Daoy (cell line): ENCODE measurements at places on chromosomes 7 and 10. TPM values are rescaled to one million over a fixed set of nuclear protein-coding genes. Genes with fewer than 3 reads are reported as not detected.

DNA sequence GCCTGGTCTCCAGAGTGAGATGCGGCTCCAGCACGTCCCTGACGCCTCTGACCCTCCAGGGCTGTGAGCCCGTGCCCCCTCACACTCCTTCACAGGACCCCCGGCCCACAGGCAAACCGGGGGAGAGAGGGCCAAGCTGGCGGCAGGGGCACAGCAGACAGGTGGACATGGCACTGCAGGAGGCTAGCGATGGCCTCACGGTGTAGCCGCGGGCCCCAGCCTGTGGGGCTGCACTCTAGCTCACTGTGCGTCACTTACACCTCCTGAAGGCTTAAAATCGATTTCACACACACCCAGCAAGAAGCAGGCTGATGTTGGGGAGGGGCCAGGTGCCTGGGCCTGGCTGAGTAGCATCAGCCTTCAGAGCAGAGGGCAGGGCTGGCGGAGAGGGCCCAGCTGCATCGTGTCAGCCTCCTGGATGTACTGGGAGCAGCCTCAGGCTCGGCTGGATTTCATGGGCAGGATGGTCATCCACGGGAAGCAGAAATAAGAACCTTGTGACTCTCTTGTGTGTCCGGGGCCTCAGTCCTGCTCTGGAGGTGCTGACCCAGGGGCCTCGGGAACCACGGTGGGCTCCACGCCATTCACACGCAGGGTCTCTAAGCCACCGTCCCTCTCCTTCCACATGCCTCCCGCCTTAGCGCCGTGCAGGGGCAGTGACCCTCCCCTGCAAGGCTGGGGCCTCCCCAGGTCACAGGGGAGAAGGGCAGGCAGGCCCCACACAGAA lies 19.4 kb upstream of the KNDC1 start:
- DNase-seq = no peak

DNA sequence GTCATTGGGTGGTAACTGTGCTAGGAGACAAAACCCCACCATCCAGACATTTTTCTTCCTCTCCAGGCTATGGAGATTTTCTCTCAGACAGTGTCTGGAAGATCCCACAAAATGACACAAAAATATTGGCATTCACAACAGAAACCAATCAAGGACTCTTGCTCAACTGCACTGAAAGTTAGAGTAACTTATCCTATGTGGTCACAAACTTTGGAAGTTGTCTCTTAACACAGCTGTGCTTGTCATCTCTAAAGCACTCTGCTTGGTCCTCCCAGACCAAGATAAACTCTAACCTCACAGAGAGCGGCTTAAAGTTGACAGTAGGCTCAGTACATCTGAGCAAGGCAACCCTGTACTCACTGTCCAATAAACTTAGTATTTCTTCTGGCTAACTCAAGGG lies 74.9 kb downstream of the AKR1C4 start:
- no peak for DNase-seq

DNA sequence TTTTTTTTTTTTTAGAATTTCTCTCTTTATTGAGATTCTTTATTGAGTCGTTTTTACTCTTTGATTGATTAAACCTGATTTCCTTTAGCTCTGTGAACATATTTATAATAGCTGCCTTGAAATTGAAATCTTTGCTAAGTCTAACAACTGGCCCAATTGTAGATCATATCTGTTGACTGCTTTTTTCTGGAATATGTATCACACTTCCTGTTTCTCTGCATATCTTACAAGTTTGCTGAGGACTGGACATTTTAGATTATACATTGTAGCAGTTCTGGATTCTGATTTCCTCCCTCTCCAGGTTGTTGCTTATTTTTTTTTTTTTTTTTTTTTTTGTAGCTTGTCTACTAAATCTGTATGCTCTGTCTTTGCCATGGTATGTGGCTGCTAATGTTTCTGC lies 56.3 kb downstream of the PRKAR2B start:
- DNase-seq = no peak

GRCh38 chr10:58518775-58519174 lies 6.1 kb downstream of the BICC1 start:
- DNase-seq = peak; percentile 15

DNA sequence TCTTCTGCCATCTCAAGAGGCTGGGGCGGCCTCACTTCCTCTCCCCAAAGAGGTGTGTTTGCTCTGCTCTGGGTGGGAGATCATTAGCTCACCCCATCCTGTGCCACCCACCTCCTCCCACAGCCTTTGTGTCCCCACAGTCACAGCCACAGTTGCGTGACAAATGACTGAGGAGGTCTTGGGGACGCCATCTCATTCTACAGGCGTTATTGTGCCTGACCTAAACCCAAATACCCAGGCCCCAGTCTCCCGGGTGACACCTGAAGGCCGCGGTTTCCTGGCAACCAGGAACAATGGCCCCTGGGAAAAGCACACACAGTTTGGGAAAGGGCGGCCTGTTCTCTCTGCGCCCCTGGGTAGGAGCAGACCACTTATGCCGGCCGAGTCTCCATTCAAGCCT lies 51.6 kb downstream of the SLIT1 start:
- DNase-seq = no peak

DNA sequence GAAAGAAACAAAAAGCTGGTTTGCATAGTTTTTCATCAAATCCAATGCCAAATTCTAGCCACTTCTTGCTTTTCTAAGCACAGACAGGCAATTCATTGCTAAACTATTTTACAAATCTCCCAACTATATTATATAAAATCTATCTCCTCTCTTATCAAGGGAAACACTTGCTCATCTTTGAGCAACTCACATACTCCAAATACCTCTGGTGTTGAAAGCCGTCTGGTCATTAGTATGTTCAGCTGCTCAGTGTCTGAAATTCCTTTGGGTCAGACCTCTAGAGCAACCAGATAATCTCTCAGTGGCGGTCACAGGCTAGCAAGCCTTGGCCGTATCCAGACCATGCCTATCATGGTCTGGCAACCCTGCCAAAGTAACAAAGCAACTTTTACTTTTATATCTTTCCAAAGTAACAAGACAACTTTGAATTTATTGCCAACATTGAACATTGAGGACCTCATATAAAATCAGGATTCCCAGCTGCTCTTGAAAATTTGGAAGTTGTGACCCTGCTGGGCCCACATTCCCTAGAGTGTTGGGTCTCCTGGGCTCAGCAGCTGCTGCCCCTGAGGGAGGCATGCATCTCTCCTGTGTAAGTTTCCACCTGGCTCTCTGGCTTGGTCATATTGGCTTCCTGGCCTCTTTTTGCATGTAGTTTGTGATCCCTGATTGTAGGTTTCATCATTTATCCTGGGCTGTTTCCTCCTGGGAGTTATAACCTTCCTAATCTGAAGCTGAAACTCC lies 56.8 kb upstream of the LANCL2 start:
- DNase-seq = peak; percentile 19

GRCh38 chr10:73414230-73414945 lies 530 bp upstream of the ANXA7 start:
- DNase-seq = no peak

- DNase-seq = no peak
Observed at GRCh38 chr7:150997075-150997511, 6.3 kb downstream of the NOS3 start.

GRCh38 chr7:153072806-153073205 lies 313.3 kb downstream of the ACTR3B start:
- no peak for DNase-seq

DNA sequence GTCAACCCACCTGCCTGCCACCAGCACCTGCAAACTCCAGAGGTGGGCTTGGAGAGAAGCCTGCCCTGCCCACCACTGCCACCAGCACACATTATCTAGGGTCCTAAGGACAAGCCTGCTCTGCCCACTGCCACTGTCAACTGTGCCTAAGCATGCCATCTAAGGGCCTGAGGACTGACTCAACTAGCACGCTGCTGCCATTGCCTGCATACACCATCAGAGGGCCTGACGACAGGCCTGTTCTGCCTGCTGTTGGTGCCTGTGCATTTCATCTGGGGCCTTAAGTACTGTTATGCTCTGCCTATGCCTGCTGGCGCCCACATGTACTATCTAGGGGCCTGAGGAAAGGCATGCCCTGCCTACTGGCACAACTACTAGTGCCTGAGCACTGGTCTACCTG lies 27.0 kb upstream of the LRRD1 start:
- DNase-seq = no peak

DNA sequence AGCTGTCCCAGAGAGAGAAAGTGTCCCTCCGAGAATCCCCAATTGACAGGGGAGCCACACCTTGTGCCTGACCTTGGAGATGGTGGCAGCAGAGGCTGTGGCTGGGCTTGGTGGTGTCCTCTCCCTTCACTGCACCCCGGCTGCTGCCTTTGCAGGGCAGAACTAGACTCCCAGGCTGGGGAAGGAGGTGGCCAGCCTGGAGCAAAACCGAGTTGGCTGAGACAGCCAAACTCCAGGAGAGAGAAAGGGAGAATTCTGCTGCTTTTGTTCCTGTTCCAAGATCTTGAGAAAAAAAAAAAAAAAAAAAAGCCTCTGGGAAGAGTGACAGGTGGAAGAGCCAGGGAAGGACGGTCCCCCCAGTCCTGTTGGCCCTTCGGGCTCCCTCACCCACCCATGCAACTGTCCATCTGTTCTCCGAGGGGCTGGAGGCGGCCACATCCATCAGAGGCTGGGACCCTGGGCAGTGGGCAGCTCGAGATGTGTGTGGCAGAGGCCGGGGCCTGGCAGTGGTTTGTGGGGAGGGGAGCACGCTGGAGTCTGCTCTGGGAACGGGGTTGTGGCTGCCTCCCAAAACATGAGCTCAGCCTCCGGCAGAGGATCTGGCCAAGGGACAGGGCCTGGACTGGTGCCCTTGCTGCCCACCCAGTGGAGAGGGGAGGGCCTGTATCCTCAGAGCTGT lies 35.5 kb downstream of the CLIP2 start:
- no peak for DNase-seq

DNA sequence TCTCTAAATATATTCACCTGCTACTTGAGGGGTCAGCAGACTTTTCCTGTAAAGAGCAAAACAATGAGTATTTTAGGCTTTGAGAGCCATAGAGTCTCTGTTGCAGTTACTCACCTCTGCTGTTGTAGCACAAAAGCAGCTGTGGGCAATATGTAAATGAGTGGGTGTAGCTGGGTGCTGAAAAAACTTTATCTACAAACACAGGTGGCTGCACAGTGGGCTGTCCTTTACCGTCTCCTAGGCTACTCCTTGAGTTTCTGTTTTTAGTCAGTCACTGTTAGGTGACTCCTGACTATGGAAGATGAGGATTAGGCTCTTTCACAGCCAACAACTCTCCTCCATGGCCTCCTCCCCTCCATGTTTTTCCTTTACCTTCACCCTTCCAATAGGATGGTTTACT lies 286.1 kb upstream of the C7orf33 start:
- DNase-seq = no peak

DNA sequence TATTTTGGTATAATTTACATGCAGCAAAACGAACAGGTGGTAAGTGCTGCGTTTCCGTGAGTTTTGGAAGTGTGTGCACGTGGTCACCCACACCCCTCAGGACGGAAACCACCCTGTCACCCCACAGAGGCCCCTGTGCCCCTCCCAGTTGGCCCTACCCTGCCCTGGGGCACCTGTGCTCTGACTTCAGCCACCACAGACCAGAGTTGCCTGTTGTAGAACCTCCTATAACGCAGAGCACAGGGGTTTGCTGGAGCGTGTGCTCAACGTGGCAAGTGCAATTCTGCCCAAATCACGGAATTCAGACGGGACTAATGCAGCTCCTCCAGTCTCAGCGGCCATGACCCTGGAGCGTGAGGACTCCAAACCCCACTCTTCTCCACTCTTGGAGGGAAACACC lies 9.6 kb upstream of the CFAP46 start:
- DNase-seq = no peak

DNA sequence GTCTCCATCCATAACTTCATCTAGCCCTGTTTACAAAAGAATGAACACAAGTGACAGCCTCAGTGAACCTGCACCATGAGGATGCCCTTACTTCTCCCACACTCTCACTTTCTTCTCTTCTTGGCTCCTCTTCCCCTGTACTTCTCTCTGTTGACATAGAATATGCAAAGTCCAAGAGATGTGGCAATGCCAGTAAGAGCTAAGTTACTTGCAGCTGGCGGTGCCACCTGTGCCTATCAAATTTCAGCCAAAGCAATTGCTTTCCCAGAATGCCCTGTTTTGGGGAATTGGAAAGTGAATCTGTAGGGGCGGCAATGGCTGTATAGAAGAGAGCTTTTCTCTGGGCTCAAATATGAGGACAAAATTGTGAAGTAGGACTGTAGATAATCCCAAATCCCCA lies 557.8 kb downstream of the AUTS2 start:
- no peak for DNase-seq

- DNase-seq = peak; percentile 68
Observed at GRCh38 chr7:155457544-155458110, 302 bp upstream of the EN2 start.

- no peak for DNase-seq
Observed at GRCh38 chr10:127781412-127781811, 44.4 kb downstream of the FOXI2 start.

GRCh38 chr10:58174831-58175230 lies 92.9 kb downstream of the IPMK start:
- no peak for DNase-seq

DNA sequence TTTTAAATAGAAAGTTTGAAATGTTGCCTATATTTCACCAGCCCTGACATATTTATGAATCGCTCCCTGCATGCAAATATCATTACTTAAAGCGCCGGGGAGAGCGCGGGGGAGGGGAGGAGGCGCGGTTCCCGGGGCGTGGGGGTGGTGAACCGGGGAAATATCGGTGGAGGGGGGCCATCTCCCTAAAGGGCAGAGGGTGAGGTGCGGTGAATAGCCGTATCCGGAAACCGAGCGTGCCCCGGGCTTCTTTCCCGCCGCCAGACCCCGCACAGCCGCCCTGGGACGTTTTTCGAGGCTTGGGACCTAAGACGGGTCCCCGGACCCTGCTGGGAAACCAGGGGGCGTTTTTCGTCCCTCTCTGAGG lies 6.9 kb upstream of the ZNF503 start:
- no peak for DNase-seq

DNA sequence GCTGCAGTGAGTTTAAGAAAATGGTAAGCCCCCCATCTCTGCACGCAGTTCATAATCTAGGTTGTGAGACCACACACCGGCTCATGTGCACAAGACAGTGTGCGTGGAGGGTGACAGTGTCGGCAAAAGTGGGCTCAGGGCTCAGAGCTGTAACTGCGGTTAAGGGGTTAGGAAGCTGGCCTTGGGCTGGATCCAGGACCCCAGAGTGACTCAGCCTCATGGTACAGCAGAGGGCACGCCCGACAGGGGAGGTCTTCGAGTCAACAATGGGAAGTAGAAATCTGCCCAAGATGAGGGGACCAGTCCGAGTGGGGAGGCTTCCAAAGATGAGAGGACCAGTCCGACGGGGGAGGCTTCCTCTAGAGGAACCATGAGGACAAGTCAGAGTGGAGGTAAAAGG lies 437.7 kb downstream of the DNAJB6 start:
- peak; percentile 27 for DNase-seq

DNA sequence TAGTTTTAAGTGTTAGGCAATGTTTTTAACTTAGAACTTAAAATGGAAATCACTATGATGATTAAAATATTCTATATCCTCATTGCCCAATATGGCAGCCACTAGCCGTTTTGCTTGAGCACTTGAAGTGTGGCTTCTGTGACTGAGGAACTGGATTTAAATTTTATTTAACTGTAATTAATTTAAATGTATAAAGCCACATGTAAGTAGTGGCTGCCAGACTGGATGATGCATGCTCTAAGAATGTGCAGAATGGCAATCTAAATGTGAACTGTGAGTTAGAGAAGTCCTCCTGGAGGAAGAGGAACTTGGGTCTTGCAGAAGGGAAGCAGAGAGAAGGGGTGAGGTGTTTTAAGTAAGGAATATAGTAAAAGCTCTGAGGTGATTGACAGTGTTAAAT lies 451.4 kb downstream of the SUGCT start:
- DNase-seq = peak; percentile 73

CALD1 gene
- 284 and 285 TPM in 2 replicates for total RNA-seq

LBX1 gene
- 0.06 TPM in 1 of 2 replicates, not detected in the other for total RNA-seq

CLDN12 gene
- total RNA-seq = 22.5 and 23.3 TPM in 2 replicates

INSYN2A gene
- total RNA-seq = 0.24 TPM in 1 of 2 replicates, not detected in the other

GPR15LG gene
- total RNA-seq = not detected in 2 replicates

CACUL1 gene
- 19.9 and 23.8 TPM in 2 replicates for total RNA-seq

TMEM270 gene
- 0.69 and 1.5 TPM in 2 replicates for total RNA-seq

SRGN gene
- 8.3 and 11.5 TPM in 2 replicates for total RNA-seq
